ENCODE measurements at places on chromosomes 13 and 19. TPM values are rescaled to one million over a fixed set of nuclear protein-coding genes. Genes with fewer than 3 reads are reported as not detected.
A peak's percentile ranks its signal among the peaks of the same experiment; 100 is the strongest.

Gene CCL25
- total RNA-seq = not detected

Gene NBEA
- total RNA-seq = 4.4 TPM

Gene LYPD5
- not detected for total RNA-seq

GRCh38 chr19:34145741-34146202 is 26.5 kb upstream of the LSM14A start:
- DNase-seq = peak; percentile 65

DNA sequence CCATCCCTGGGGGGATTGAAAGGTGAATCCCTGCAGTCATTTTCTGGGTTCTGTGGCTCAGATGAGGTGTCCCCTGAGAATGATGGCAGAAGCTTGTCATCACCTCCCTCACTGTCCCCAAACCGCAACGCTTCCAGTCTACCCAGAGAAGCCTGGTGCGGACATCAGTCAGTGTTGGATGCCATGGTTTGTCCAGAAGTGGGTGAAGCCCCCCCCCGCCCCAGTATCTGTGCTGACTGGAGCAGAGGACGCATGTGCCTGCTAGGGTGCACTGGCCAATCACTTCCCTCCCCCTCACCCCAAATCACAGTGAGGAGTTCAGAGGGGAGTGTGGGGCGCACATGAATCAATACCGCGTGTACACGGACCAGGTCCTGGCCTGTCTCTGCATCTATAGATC is 150.5 kb downstream of the TEX29 start:
- DNase-seq = no peak

DNA sequence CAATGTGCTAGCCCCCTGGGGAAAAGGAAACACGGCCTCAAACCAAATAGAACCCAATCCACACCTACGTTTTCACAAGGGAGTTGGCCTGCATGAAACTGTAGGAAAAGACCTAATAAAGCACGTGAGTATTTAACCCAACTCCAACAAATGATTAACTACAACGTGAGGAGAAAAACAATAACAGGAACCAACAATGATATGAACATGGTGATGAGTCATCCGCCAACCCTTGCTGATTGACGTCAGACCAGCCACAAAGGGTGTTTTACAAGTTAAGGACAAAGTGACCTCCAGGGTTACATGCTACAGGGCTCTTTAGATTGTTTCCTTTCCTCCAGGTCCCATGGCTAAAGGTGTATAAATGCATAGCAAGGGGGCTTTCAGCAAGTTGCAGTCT is 460.5 kb downstream of the COG6 start:
- DNase-seq = peak; percentile 98

- no peak for DNase-seq
Observed at GRCh38 chr13:113948034-113948742, 25.7 kb downstream of the C13orf46 start.

DNA sequence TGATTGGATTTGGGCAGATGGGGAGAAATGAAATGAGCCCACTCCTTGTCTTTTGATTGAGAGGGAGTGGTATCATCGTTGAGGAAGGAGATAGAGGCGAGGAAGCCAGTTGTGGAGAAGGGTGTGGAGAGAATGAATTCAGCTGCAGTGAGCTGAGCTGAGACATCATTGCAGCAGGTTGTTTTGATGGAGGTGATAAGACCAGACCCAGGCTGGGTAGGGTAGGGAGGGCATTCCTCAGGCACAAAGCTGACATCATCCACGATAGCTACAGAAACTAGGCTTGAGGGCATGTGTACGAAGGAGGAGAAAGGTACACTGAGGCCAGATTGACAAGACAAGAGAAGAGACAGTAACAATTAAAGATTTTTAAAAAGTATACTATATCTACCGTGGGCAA is 1500.9 kb upstream of the SLC10A2 start:
- DNase-seq = no peak

DNA sequence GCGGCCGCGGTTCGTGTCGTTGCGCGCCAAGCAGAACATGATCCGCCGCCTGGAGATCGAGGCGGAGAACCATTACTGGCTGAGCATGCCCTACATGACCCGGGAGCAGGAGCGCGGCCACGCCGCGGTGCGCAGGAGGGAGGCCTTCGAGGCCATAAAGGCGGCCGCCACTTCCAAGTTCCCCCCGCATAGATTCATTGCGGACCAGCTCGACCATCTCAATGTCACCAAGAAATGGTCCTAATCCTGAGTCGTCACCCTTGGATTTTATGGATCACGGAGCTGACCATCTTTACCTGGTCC is 475 bp downstream of the MRPL57 start:
- no peak for DNase-seq

GRCh38 chr13:100608906-100609305 is 20.3 kb upstream of the GGACT start:
- DNase-seq = peak; percentile 61

DNA sequence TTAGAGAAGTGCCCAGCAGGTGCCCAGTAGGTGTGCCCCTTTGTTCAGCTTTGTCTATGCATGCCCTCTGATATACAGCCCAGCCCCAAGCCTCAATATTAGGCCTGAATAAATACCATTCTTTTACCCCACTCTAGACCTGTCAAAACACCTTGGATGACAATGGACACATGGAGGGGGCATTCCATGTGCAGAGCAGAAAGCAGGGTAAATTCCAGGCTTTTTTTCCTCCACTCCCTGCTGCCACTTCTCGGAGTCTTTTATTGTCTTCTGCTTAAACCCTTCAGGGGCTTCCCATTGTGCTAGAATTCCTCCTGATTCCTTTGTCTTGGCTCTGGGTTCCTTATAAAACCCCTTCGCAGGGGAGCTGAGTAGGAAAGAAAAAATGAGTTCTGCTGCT is 5.8 kb upstream of the FRY start:
- no peak for DNase-seq

Gene COX6B1
- total RNA-seq = 327 TPM

- no peak for DNase-seq
Observed at GRCh38 chr19:50549059-50549926, 18.9 kb downstream of the LRRC4B start.

Gene MUC16
- not detected for total RNA-seq

Measured in endothelial cell of umbilical vein (primary cell).